A549 treated with AZD2906 at 1 μM for 4 hours (cell line): ENCODE measurements at places on chromosomes 2 and 18. TPM values are rescaled to one million over a fixed set of nuclear protein-coding genes. Genes with fewer than 3 reads are reported as not detected.

KATNAL2 gene
- total RNA-seq = 1.4 to 2.4 TPM (median 1.9 TPM) in 5 replicates

CD207 gene
- not detected in 5 replicates for total RNA-seq

NAPG gene
- total RNA-seq = 9.5 to 11.3 TPM (median 10.7 TPM) in 5 replicates

ZNF396 gene
- total RNA-seq = 0.54 to 0.89 TPM (median 0.60 TPM) in 5 replicates

DCDC2C gene
- total RNA-seq = 0.15 to 0.82 TPM (median 0.40 TPM) in 5 replicates

CYP27C1 gene
- total RNA-seq = 3.0 to 3.9 TPM (median 3.5 TPM) in 5 replicates

MYCN gene
- total RNA-seq = 0.03 TPM in 3 of 5 replicates, not detected in the others

ALPP gene
- 16.1 to 18.1 TPM (median 16.2 TPM) in 5 replicates for total RNA-seq

TRAF3IP1 gene
- 9.7 to 15.2 TPM (median 12.7 TPM) in 5 replicates for total RNA-seq

GGCX gene
- total RNA-seq = 40.5 to 44.4 TPM (median 42.6 TPM) in 5 replicates

PTH2R gene
- total RNA-seq = not detected in 5 replicates
